ENCODE measurements at places on chromosomes 12 and 14. TPM values are rescaled to one million over a fixed set of nuclear protein-coding genes. Genes with fewer than 3 reads are reported as not detected.

DNA sequence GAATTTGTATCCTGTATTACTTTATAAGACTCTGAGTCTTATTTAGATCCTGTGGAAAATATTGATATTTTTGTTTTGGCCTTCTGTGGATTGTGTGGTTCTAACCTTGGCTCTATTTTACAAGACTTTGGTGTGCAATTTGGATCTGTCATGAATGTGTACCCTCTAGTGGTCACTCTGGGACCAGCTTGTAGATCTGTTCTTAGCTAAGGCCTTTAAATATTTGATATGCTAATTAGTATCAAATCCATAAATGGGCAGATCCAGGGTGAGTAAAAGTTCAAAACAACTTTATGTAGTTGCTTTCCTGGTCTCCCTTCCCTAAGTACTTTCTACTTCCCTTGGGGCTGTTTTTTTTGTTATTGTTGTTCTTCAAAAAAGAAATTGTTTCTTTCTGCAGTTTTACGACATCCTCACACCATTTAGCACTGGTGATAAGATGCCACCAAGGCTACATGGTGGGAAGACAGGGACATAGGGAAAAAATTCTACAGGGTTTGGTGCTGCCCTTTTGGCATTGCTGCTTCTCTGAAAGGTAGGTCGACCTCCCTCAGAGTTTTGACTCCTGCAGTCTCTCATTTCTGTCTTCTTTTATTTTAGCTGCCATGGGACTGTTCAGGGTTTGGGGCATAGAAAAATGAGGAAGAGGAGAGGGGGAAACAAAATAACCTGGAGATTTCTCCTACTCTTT, 238.5 kb downstream of the GPHN start:
- DNase-seq, result no peak

DNA sequence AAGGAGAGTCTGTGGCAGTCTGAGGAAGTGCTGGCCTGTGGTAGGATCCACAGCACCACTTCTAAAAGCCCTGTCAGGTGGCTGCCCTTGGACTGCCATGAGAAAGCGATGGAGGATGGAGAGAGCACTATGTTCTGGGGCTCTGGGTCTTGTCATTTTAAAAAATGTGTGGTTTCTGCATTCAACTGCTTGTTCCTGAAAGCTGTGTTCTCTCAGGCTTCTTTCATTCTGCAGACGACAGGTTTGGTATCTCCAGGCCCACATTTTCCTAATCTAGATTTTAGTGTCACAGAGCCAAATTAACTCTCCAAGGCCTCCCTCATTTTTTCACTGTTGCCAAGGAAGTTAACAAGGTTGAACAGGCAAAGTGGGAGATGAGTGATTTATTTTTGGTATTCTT, 10.5 kb downstream of the OVCH1 start:
- DNase-seq, result no peak

GRCh38 chr12:15404485-15404884, 82.2 kb downstream of the PTPRO start:
- DNase-seq, result no peak

Gene LMO3
- total RNA-seq, result 363 TPM

- no peak for DNase-seq
Measured at GRCh38 chr12:67315661-67316060, 46.5 kb downstream of the CAND1 start.

- DNase-seq, result no peak
Measured at GRCh38 chr14:55477680-55478079, 37.3 kb upstream of the TBPL2 start.

Gene PUS7L
- 41.0 TPM for total RNA-seq

- no peak for DNase-seq
Measured at GRCh38 chr14:76121089-76121748, 30.5 kb upstream of the GPATCH2L start.

DNA sequence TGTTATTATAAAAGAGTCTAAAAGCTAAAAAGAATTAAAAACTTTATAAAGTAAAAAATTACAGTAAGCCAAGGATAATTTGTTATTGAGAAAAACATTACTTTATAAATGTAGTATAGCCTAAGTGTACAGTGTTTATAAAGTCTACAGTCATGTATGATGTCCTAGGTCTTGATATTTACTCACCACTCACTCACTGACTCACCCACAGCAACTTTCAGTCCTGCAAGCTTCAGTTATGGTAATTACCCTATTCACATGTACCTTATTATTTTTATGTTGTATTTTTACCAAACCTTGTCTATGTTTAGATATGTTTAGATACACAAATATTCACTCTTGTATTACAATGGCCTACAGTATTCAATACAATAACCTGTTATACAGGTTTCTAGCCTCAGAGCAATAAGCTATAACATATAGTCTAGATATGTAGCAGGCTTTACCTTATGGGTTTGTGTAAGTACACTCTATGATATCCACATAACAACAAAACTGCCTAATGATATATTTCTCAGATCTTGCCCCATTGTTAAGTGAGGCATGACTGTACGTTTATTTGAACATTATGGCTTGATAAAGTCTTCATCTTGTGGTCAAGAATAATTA, 113.7 kb upstream of the KITLG start:
- no peak for DNase-seq

Gene AKAP6
- 158 TPM for total RNA-seq

Gene ZBTB25
- total RNA-seq, result 17.2 TPM

Gene INSM2
- 0.47 TPM for total RNA-seq

Gene CCDC38
- total RNA-seq, result 0.16 TPM

GRCh38 chr14:23351681-23352505, 794 bp downstream of the SLC22A17 start:
- DNase-seq, result no peak

DNA sequence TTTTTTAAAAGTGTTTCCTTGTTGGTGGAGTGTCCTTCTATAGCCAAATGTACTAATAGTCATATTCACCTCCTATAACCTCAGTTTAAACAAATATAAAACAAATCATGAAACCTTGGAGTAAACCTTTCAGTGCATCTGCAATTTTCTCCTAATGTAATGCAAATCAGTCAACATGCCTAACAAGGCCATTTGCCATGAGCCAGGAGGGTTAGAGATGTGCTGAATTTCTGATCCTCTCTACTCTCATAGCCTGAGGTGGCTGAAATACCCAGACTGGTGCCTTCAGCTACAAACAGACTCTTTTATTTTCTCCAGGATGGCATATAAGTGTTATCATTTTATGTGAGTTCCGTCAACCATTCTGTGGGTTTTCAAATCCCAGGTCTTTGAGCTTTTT, 908.1 kb downstream of the GALC start:
- no peak for DNase-seq

Gene RNASE4
- 2.2 TPM for total RNA-seq

- DNase-seq, result no peak
Measured at GRCh38 chr12:106227641-106228319, 20.0 kb downstream of the CKAP4 start.

DNA sequence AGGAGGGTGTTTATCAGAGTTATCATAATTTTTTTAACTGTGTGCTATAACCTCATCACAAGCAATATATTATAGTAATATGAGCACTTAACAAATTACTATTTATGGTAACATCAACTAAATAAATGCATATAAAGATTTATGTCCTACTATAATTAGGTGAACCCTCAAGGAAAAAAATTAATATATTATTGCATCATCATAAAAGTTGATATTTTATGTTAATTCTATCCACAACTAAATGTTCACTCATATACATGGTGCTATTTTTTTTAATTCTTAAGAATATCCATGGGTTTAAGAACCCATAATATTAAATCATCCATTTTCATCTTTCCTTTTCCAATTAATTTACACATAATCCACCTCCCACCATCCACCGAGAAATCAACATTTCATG, 506.0 kb upstream of the USP15 start:
- no peak for DNase-seq

Gene NT5DC3
- total RNA-seq, result 32.8 TPM

- DNase-seq, result no peak
Measured at GRCh38 chr14:22084393-22085281, 411.0 kb upstream of the OR4E1 start.

- no peak for DNase-seq
Measured at GRCh38 chr12:6703631-6704030, 3.0 kb upstream of the PIANP start.

GRCh38 chr12:8696442-8697090, 1.2 kb upstream of the RIMKLB start:
- DNase-seq, result no peak

- DNase-seq, result peak; percentile 81
Measured at GRCh38 chr14:70188659-70189455, at the start of gene SLC8A3. Gene SLC8A3 (minus strand): TSS chr14:70188951. CDS start chr14:70168422, 20,529 bp downstream.

DNA sequence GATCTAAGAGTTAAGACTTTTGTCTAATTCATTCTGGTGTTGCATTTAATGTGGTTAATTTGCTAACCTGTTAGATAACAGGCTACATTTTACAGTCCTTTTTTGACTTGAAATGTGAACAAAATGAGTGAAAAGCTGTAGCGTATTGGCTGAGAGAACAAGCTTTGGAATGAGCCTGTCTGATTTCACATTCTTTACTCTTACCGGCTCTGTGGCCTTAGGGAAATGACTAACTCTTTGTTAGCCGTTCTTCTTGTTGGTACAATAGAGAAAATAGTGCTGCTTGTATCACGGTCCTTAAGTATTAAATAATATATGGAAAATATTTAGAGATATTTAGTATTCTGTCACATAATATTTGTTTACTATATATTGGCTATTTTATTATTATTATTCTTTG, 1.9 kb downstream of the MNAT1 start:
- no peak for DNase-seq

Gene INHBE
- not detected for total RNA-seq

- no peak for DNase-seq
Measured at GRCh38 chr12:53465679-53466078, 13.8 kb downstream of the PCBP2 start.

Gene IKZF4
- 5.5 TPM for total RNA-seq

- DNase-seq, result no peak
Measured at GRCh38 chr14:57583396-57583795, 89.7 kb upstream of the CCDC198 start.

- no peak for DNase-seq
Measured at GRCh38 chr14:90522571-90523191, 125.9 kb downstream of the CALM1 start.

Gene MYF5
- not detected for total RNA-seq

Gene RIMBP2
- 39.5 TPM for total RNA-seq

- no peak for DNase-seq
Measured at GRCh38 chr12:127542931-127543330, 724.0 kb upstream of the TMEM132C start.

Gene TCTN2
- total RNA-seq, result 17.9 TPM

DNA sequence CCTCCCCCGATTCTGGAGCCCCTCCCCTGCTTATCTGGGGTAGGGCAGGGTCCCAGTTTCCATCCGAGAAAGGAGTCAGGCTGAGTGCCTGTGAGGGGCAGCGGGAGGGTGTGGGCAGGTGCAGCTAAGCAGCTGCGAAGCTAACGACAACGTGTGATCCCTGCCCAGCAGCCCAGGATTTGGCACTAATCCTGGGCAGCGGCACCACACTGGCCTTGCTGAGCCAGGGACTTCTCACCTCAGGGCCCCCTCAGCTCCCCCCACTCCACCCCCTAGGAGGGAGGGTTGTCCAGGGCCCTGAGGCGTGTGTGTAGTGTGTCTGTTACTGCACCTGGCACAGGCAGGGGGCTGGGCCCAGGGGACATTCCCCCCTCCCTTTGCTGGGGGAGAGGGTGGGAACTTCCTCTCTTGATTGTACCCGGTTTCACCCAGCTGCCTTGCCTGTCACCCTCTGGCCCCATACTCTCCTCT, 1.8 kb downstream of the SMIM41 start:
- DNase-seq, result no peak

Gene PLBD1
- 2.5 TPM for total RNA-seq

Gene KICS2
- 6.7 TPM for total RNA-seq

Gene GUCY2C
- total RNA-seq, result under 0.01 TPM

DNA sequence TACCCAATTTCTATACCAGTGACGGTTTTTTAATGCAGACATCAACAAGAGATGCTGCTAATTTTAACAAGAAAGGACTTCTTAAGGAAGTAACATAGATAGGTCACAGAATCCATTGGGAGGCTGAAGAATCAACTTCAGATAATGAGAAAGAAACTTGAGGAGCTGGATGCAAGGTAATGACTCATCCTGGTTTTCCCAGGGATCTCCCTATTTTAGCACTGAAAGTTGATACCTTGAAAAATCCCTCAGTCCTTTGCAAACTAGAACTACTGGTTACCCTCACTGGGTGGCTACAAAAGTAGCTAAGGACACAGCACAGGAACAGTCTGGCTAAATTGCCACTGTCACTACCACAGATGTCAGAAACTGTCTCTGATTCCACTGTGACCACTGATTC, 561.9 kb downstream of the FLRT2 start:
- no peak for DNase-seq

- DNase-seq, result peak; percentile 77
Measured at GRCh38 chr12:32501835-32502333, 102.5 kb downstream of the FGD4 start.

GRCh38 chr12:123873793-123874192, 98.8 kb downstream of the CCDC92 start:
- no peak for DNase-seq

DNA sequence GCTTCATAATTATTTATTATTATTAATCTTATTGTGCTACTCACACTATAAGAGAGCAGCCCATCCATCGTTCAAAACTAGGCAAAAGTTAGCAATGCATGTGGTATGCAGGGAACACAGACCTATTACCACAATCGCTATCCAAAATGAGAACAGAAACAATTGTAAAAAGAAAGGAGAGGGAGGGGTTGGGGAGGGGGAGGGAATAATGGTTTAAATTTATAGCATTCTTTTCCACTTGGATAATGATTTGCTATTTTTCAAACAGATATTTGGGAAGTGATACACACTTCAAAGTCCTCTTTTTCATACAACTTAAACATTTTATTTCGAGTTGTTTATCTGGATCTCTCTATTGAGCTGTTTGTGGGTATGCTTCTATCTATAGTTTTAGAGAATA, 248.6 kb upstream of the SOX5 start:
- DNase-seq, result no peak

- DNase-seq, result no peak
Measured at GRCh38 chr14:105944632-105945610, 418.5 kb downstream of the TMEM121 start.

Gene DNAJC22
- 0.78 TPM for total RNA-seq

DNA sequence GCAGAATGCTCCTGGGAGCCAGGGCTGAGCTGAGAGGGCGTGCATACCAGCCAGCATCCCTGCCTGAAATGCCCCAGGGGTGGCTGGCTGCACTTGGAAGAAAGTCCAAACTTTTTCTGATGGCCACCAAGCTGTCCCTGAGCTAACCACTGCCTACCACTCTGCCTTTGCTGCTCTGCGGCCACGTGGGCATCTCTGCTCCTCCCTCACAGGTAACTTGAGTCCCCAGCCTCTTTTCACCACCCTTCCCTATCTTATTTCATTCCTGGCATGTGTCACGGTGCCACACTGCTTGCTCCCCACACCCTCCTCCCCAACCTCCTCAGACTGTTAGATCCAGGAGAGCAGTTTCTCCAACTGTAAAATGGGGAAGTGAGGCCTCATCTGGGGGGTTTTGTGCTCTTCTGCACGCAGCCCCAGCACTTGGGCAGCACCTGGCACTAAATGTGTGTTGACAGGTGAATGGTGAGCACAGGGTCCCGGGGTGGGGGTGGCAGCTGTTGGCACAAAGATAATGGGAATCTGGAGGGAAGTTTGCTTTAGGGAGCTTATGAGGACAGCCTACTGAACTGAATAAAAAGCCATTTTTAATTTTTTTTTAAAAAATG, 113.0 kb downstream of the GLT1D1 start:
- no peak for DNase-seq

GRCh38 chr12:105256011-105256410, 20.0 kb upstream of the APPL2 start:
- DNase-seq, result no peak

GRCh38 chr14:61881046-61881445, 118.8 kb downstream of the SNAPC1 start:
- DNase-seq, result no peak

Measured in occipital lobe (tissue), 3 donors.